ENCODE measurements at places on chromosomes 2 and 18.

DNA sequence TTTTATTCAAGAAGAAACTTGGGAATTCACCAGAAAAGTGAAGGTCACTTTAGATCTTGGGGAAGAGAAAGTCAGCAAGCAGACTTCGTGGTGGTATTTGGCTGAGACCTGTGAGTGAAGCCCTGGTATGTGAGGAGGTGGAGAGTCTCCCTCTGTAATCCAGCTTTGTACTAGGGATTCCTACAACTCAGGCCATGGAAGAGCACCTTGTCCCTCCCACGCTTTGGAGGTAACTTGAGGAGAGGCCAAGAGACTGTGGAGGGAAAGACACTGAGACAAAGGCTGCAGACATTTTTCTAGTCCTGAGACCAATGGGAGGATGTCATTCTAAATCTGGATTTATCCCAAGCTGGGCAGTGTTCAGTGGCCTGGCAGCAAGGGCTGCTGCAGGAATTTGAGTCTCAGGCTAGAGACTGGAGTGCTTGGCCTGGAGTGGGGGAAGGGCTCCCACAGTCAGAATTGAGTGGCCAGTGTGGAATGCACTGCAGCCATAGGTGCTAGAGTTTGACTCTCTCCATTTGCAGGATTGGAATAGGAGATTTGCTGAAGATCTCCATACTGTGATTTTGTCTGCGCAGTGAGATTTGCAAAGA is 219.0 kb downstream of the ACTR3 start:
- DNase-seq: no peak

DNA sequence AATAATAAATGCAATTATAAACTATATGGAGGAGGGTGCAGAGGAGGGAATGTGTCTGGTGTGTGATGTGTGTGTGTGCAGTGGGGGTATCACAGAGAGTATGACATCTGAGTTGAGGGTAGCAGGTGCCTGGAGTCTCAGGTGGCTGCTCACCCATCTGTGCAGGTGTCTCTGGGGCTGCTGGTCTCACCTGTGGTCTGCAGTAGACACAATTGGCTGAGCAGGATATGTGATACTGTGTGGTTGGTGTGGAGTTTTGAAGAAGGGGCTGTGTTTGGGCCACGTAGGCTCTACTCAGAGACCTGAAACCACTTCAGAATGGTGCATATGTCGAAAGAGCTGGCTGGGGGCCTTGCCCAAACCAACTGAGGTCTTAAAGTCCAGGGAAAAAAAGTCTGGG is 17.0 kb downstream of the FABP1 start:
- DNase-seq: no peak

GRCh38 chr2:7430869-7431641 is 513.8 kb downstream of the RNF144A start:
- peak; percentile 52 for DNase-seq

GRCh38 chr2:95314964-95315611 is 17.9 kb downstream of the KCNIP3 start:
- no peak for DNase-seq

DNA sequence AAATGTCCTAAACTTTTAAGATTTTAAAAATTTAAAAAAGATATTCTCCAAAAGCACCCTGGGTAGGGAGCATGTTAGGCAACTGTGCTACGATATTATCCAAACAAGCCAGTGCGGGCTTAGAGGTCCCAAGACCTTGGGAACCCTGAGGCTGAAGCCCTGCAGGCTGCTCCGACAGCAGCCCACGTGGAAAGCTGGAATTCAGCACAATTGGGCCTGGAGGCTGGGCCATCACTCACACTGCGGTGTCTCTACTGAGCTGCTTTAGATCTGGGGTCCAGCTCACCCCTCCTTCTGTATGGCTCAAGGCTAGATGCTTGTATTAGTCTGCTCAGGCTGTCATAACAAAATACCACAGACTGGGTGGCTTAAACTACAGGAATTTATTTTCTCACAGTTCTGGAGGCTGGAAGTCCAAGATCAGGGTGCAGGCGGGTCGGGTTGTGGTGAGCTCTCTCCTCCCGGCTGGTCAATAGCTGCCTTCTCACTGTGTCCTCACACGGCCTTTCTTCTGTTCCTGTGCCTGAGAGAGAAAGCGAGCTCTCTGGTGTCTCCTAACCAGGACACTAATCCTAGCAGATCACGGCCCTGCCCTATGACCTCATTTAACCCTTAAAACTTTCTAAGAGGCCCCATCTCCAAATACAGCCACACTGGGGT is 42.5 kb downstream of the DPYSL5 start:
- DNase-seq: no peak
